Gastroesophageal sphincter (tissue), 4 donors: ENCODE measurements at places on chromosomes 1 and 21. TPM values are rescaled to one million over a fixed set of nuclear protein-coding genes. Genes with fewer than 3 reads are reported as not detected.

The PLPP3 gene
- total RNA-seq: 219 TPM

The OLIG2 gene
- not detected for total RNA-seq

GRCh38 chr1:240027059-240027462 is 64.6 kb upstream of the FMN2 start:
- peak; percentile 63 for ATAC-seq

GRCh38 chr1:46686255-46686654 is 14.6 kb downstream of the TEX38 start:
- no peak for ATAC-seq

- peak; percentile 90 for ATAC-seq
Observed at GRCh38 chr1:64933296-64934070, 32.9 kb downstream of the JAK1 start.

GRCh38 chr1:186738926-186739325 is 58.7 kb upstream of the PTGS2 start:
- no peak for ATAC-seq

DNA sequence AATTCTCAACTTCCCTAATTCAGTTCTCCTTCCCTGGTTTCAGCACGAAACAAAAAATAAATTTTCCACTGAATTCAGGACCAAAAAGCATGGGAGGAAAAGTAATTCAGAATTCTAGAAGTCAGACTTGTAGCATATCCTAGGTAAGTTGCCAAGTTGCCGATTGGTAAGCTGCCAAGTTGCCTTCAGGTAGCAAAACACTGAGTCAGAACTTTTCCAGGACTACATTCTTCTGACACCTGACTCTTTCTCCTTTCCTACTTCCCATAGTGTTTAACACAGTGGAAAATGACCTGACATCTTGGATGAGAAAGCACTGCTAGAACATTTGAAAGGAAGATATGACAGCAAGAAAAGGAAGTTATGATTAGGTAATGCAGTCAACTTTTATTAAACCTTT is 322.8 kb downstream of the SPATA17 start:
- ATAC-seq: no peak

DNA sequence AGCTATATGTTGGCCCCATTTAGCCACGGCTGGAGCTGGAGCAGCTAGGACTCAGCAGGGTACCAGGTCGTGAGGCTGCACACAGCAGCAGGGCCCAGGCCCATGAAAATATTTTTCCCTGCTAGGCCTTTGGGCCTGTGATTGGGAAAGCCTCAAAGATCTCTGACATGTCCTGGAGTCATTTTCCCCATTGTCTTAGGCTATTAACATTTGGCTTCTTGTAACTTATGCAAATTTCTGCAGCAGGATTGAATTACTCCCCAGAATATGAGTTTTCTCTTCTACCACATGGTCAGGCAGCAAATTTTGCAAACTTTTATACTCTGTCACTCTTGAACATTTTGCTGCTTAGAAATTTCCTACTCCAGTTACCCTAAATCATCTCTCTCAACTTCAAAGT is 11.2 kb downstream of the CFHR2 start:
- no peak for ATAC-seq

DNA sequence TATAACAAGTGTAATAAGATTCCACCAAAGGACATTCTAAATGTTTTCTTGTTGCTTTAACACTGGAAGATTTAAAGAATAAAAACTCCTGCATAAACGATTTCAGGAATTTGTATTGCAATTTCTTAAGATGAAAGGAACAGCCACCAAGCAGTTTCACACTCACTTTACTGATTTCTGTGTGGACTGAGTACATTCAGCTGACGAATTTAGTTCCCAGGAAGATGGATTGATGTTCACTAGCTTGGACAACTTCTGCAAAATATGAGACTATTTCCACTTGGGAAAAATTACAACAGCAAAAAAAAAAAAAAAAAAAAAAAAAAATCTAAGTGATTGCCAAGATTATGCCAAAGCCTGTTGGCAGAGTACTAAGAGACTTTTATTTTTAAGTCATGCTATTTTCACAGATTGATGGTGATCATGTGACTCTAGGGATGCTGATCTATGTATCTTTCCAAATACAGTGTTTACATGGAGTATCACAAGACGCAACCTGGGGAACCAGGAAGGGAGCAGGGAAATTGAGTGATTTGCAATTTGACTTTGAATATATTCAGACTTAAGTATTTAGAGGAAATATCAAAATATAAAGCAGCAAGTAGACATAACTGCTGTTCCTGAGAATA is 341.0 kb downstream of the NTNG1 start:
- ATAC-seq: no peak

The KCNJ6 gene
- not detected for total RNA-seq

GRCh38 chr1:40770296-40771070 is 13.1 kb upstream of the KCNQ4 start:
- no peak for ATAC-seq

DNA sequence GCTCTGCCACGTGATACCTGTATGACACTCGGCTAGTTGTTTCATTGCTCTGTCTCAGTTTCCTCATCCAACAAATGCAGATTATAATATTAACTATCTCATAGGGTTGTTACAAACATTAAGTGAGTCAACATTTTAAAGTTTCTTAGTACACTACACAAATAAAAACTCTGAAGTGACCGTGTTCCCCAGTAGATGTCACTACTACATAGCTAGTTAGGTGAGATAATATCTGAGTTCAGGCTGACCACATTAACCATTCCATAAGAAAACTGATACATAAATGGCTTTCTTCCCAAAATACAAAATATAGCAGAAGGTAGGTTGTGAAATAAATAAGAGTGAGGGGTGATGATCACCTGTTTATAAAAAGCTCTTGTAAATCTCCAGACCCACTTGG is 214.1 kb downstream of the NUF2 start:
- ATAC-seq: no peak

The FMO1 gene
- total RNA-seq: 0.12 TPM

- ATAC-seq: no peak
Observed at GRCh38 chr1:89754518-89754917, 66.3 kb upstream of the LRRC8D start.

- no peak for ATAC-seq
Observed at GRCh38 chr1:199646761-199647160, 380.7 kb upstream of the NR5A2 start.

DNA sequence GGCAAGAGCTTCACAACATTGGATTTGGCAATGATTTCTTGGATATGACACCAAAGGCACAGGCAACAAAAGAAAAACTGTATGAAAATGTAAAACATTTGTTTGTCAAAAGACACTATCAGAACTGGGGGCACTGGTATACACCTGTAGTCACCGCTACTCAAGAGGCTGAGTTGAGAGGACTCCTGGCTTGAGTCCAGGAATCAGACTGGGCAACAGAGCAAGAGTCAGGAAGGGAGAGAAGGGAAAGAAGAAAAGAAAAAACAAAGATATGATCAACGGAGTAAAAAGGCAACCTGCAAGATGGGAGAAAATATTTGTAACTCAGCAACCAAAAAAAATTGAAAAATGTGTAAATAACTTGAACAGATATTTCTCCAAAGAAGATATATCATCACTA is 6.0 kb upstream of the TUT4 start:
- no peak for ATAC-seq

- ATAC-seq: no peak
Observed at GRCh38 chr21:39461419-39461818, 9.6 kb downstream of the SH3BGR start.

DNA sequence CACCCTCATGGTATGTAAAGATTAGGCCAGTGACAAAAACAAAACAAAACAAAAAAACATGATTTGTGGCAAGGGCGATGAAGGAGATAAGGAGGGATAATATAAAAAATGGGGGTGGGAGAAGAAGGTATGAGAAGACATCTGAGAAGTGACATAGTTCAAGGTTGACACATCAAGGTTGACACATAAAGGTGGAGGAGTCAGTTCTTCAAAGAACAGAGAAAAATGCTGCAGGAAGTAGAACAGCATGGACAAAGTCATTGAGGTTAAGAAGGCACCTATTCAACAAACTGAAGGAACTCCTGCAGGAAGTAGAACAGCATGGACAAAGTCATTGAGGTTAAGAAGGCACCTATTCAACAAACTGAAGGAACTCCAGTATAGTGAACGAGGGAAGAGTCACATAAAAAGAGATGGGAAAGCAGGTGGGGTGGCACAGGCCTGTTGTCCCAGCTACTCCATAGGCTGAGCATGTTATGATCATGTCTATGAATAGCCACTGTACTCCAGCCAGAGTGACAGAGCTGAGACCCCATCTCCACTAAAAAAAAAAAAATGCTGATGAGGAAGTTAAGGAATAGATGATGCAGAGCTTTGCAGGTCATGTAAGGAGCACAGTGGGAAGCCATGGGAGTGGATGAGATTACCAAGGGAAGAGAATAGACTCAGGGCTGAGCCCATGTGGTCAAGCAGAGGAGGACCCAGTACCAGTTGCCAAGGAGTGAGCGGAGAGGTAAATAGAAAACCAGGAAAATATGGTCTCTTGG is 101.5 kb downstream of the ZFYVE9 start:
- no peak for ATAC-seq

The CNR2 gene
- total RNA-seq: not detected

The BLACAT1 gene
- not detected for total RNA-seq

The DRAXIN gene
- total RNA-seq: 0.08 TPM

The SLC44A3 gene
- 3.9 TPM for total RNA-seq

The FCAMR gene
- not detected for total RNA-seq

GRCh38 chr1:167500283-167500860 is 18.0 kb downstream of the CD247 start:
- no peak for ATAC-seq

DNA sequence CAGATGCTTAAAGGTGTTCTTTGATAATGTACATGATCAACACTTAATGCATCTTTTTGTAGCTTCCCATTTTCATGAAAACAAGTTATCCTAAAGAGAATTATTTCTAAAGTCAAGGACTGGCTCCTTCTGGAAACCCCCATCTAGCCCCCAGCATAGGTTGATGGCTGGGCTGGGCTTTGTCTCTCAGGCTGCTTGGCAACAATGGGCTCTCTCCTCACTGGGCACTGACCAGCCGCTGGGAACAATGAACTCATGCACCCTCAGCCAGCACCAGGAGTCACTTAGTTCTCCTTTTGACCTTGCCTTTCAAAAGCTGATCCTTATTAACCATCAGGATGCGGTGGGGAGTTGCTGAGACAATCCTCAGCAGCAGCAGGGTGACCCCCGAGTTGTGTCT is 293.0 kb upstream of the PLXNA2 start:
- no peak for ATAC-seq

DNA sequence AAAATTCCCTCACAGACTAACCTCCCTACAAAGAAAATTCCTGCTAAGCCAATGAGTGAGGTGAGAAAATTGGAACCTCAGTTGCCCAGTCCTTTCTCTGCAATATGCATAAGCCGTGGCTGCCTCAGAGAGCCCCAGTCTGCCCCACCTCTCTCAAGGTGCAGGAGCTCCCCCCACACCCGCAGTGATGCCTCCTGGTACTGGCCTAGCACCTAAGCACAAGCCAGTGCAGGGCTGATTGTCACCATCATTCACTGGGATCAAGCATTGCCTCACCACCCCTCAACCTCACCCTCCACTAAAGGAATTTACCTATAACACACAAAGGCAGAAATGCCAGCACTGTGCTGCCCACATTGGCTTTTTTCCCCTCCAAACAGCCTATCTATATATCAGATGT is 56.9 kb downstream of the CD34 start:
- no peak for ATAC-seq
